ENCODE measurements at places on chromosomes 5 and 9. TPM values are rescaled to one million over a fixed set of nuclear protein-coding genes. Genes with fewer than 3 reads are reported as not detected.

DNA sequence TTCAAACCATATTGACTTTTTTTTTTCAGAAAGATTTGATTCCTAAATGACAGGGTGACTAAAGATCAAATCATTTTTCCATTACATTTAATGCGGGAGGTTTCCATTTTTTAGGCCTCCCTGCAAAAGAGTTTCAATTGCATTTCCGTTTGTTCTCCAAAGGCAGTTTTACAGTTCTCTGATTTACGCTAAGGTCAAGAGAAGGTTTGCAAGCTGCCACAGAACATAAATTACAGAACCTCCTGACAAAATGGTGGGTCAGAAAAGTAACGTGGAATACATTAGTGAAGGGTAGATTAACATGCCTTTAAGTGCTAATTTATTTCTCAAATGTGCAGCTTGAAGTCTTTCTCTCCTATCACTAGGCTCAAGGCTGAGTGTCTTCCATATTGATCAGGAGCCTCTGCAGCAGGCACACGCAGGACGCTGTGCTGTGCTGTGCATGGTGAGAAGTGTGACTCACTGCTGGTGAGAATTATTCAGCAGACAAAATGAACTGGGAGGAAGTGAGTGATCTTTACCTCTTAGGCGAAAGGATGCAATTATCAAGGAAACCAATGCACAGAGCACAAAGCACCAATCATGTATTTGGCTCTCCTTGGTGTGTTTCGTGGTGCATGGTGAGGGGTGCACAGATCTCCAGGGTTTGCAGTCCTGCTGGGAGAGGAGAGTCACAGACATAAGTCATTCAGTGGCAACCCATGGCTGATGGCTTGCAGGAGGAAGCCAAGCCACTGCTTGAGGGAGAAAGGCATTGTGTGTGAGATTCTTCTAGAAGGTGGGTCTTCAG, 136.3 kb downstream of the TENT4A start:
- H3K4me3 ChIP-seq = no peak overlapping the region
- H3K27ac ChIP-seq = no peak overlapping the region
- peaks cover 3% of the 10 kb centered on the region for H3K27me3 ChIP-seq
- DNase-seq = no peak
- H3K36me3 ChIP-seq = no peaks in the 10 kb centered on the region

DNA sequence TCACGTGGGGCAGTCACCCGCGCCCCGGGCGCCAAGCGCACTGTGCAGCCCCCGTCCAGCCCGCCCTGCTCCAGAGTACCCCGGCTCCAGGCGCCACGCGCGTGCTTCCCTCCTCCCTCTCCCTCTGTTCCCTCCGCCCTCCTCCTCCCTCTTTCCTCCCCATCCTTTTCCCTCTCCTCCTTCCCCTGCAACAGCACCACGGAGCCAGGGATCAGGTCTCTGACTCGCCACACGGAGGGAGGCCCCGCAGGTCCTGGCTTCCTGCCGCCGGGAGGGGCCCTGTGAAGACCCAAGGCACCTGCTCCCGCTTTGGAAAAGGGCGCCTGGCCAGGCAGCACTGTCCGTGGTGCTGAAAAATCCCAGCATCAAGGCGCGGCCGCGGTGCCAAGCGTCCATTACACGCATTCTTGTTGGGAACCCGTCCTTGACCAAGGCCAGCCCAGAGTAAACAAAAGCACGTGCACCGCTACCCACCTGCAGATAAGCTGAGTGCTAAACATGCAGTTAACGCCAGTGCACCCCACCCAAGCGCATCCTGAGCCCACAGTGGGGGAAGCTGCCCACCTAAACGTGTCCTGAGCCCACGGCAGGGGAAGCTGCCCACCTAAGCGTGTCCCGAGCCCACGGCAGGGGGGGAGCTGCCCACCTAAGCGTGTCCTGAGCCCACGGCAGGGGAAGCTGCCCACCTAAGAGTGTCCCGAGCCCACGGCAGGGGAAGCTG, 21.7 kb downstream of the SLC6A18 start:
- H3K27ac ChIP-seq = no peak overlapping the region
- peaks cover 2% of the 10 kb centered on the region for H3K4me1 ChIP-seq
- H3K36me3 ChIP-seq = no peaks in the 10 kb centered on the region
- H3K27me3 ChIP-seq = peaks cover 16% of the 10 kb centered on the region
- peak; percentile 83 for DNase-seq

DNA sequence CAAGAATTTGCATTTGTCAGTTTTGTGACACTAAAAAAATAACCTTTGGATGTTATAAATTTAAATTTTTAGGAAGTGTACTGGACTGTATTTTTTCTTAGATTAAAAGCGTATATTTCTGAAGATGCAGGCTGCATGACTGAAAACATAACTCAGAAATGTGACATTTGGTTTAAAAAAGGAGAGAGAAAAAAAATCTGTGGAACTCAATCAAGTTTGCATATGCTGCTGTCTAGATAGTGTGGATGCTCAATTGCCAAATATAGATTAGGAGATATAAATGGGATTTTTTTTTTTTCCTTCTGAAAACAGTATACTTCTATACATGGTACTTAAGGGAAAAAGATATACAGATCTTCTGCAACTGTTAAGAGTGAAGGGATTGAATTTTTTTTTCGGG, 402.3 kb downstream of the TAF11L14 start:
- H3K4me3 ChIP-seq = no peak overlapping the region
- H3K36me3 ChIP-seq = no peaks in the 10 kb centered on the region
- no peak for DNase-seq

DNA sequence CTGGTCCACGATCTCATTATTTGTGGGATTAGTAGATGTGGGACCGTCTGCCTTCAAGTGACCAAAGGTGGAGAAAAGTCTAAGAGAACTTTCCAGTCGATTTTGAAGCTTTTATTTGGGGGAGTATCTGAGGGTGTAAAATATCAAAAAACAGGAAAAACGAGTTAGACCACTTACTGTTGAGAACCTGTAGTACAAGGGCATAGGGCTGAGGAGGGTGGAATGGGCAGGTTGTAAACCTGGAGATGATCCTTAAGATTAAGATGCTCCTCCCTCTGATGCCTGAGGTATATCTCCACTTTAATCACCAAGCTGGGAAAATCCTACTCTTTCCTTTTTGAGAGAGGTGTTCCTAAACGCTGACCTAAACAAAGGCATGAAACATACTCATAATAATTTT, 32.0 kb upstream of the GTF2H2C start:
- no peak overlapping the region for H3K4me3 ChIP-seq
- H3K4me1 ChIP-seq = peaks cover 34% of the 10 kb centered on the region
- no peak for DNase-seq
- peaks cover 19% of the 10 kb centered on the region for H3K36me3 ChIP-seq
- no peaks in the 10 kb centered on the region for H3K27me3 ChIP-seq

PCDHA4 gene
- total RNA-seq = 27.8 TPM

Data from progenitor cell of endocrine pancreas (in vitro differentiated cells).